Muscle of back (tissue), 13 donors: ENCODE measurements at places on chromosomes 4 and X. TPM values are rescaled to one million over a fixed set of nuclear protein-coding genes. Genes with fewer than 3 reads are reported as not detected.

GRCh38 chr4:56979421-56980072 lies 851 bp downstream of the POLR2B start:
- peak; percentile 36 for DNase-seq

- DNase-seq, result peak; percentile 69
Measured at GRCh38 chr4:137678796-137679195, 146.5 kb upstream of the PCDH18 start.

- no peak for DNase-seq
Measured at GRCh38 chr4:152044331-152045036, 283.7 kb upstream of the GATB start.

GRCh38 chr4:161404346-161405110 lies 759.3 kb downstream of the FSTL5 start:
- no peak for DNase-seq

GRCh38 chrX:17292111-17292527 lies 82.9 kb upstream of the NHS start:
- DNase-seq, result peak; percentile 44

DNA sequence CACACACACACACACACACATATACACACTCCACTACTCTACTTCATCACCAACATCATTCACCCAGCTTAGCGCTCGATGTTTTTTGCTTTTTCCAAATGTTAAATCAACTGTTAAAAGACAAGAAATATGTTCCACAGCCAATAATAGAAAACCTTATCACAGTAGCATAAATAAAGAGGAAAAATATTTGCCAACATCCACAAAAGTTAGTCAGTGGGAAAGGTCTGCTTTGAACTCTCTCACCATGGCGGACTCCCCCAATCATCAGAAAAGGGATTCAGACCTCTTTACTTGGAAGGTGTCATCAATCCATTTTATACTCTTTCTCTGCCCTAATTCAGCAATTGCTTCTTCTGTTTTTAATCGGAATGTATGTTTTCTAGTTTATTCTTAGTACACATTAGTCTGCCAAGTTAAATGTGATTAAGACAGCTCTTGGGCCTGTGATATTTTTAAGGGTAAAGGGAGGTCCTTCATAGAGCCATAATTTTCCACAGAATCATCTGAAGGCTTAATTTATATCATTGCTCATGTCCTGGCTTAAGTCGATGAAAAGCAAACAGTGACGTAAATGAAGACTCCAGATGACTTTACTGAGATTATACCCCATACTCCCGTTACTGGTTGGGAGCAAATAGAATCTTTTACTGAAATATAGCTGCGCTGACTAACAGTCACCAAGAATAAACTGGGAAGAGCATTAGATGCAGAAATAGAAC lies 29.7 kb upstream of the LGI2 start:
- DNase-seq, result peak; percentile 40

DNA sequence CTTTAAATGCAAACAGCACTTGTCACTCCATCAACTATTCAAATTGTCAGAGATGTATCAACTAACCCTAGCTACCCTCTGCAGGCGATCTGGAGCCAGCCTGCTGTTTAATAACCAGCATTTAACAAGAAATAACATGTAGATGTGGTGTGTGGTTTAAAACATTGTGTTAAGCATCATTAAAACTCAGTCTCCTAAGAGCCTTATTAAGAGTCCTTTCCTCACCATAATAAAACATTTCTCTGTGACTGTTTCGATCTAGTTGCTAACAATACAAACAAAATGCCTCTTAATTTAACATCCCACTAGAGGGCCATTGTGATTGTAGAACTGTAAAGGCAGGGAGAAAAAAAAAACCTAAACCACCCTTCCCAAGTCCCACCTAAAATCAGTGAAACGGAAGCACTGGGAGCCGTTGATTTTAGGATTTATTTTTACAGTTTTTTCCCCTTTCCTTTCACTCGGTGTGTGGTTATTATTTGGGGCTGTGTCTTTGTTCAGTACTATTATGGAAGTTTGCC lies 708.6 kb downstream of the C4orf33 start:
- DNase-seq, result no peak

GRCh38 chr4:107931775-107932321 lies 499 bp downstream of the CYP2U1 start:
- DNase-seq, result no peak

DNA sequence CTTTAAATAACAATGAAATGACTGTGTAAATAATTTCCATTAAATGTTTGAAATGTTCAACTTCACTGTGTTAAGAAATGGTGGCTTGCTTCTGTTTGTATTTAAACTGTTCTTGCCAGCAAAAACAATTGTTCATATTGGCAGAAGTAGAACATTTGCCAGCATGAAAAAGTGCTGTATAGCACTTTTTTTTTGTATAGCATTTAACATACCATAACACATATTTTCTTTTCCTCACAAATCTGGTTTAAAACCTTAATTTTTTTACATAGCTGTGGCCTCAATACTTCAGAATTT lies 94.1 kb downstream of the COX18 start:
- DNase-seq, result no peak

DNA sequence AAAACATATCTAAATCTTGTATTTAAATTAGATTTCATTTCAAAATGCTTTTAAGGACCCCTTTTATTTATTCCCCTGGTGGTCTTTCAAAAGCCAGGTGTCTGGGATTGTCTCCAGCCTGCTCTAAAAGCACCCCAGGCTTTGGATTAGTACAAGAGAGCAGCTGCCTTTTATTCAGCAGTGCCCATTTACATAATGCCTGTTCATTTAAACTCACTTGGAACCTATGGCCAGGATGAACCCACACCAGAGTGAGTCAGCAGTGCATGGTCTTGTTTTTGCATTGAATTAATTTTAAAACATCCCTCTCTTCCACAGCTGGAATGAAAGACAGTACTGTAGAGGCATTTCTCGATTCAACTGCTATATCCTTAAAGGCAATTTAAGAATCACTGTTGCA lies 64.1 kb upstream of the TENM3 start:
- no peak for DNase-seq

DNA sequence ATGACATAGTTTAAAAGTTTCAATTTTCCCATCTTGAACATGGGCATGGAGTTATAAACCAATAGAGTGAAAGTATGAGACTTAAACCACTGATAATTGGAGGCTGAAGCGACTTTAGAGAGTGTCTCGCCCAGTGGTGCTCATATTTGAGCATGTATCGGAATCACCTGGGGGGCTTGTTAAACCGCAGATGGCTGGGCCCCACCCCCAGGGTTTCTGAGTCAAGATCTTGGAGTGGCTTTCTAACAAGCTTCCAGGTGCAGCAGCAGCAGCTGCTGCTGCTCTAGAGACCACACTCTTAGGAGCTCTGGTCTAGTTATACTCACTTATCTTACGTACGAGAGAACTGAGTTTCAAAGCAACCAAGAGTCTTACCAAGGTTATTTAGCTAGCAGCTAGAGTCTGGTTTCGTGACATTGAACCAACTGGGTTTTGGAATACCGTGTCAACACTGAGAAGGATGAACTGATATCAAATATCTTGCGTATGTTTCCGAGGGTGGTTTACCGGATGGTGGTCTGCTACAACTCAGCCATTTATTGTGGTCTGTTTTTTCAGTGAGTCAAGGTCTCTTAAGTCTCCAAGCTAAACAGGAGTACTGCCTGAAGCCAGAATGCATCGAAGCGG lies 5.9 kb downstream of the PHEX start:
- no peak for DNase-seq

- DNase-seq, result no peak
Measured at GRCh38 chrX:70096052-70096451, 33.8 kb downstream of the OTUD6A start.

DNA sequence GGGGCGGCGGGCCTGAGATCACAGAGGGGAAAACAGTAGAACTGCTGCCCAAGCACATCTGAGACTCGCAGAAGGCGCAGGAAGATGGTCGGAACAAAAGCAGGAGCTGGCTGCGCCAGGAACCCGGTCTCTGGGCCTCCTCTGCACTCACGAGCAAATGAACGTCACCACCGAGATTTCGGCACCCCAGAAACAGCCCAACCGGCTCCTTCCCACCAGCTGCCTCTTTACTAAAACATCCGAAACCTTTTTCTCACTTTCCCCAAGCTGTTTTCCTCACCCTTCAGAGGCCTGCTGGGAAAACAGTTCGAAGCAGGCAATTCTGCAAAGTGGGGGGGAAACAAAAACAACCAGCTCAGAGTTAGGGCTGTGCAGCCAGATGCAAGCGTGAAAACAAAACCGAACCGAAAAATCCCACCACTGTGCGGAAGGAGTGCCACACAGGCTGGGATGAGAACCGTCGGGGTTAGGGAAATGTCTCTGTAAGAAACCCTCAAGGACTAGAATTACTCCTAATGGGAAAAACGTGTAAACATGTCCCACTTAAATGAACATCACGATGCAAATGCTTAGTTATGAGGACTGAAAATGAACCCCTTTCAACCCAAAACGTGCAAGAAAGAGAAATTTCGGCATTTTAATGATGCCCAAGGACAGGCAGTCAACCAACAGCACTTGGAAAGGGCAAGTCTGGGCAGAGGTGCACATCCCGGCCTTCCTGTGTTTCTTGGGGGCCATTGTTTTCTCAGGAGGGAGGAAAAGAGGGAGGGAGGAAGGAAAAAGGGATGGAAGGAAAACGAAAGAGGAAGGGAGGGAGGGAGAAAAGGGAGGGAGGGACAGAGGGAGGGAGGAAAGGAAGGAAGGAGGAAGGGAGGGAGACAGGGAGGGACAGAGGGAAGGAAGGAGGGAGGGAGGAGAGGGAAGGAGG lies 15.8 kb downstream of the DHRSX start:
- DNase-seq, result peak; percentile 89

GRCh38 chr4:108152980-108153379 lies 15.8 kb downstream of the LEF1 start:
- DNase-seq, result no peak

GRCh38 chr4:113941836-113942235 lies 37.6 kb downstream of the ARSJ start:
- DNase-seq, result no peak

DNA sequence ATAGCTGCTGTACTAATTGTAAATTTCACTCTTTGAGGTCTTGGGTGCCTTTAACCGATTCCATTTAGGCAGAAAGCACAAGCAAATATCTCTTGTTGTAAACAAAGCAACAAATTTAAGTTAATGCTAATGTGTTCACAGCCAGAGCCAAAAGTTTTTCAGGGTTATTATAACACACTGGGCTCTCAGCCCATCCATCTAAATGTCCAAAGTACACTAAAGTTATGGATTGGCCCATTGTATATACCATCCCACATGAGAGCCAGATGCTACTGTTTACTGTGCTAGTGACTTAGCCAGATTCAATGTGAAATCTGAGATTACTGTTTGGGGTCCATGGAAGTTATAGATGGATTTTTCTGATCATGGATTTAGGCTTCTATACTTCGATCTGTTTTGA lies 186.7 kb downstream of the LARP7 start:
- DNase-seq, result peak; percentile 69

DNA sequence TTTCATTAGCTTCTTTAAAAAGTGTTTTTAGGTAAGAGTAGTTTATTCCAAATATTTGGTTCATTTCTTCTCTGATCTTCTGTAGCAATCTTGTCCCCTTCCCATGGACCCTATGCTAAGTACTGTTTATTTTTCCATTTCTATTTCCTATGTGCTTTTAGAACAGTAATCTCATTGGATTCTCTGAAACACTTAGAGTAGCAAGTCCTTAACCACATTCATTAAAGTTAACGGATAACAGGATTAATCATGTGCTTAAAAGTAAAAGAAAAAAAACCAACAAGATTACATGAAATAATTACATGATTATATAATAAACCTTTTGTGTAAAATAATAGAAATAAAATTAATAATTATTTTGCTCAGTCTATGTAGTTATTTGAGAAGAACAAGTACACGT lies 929.7 kb downstream of the C4orf33 start:
- no peak for DNase-seq

GRCh38 chr4:172546782-172547181 lies 621.8 kb upstream of the GALNT7 start:
- DNase-seq, result no peak

DNA sequence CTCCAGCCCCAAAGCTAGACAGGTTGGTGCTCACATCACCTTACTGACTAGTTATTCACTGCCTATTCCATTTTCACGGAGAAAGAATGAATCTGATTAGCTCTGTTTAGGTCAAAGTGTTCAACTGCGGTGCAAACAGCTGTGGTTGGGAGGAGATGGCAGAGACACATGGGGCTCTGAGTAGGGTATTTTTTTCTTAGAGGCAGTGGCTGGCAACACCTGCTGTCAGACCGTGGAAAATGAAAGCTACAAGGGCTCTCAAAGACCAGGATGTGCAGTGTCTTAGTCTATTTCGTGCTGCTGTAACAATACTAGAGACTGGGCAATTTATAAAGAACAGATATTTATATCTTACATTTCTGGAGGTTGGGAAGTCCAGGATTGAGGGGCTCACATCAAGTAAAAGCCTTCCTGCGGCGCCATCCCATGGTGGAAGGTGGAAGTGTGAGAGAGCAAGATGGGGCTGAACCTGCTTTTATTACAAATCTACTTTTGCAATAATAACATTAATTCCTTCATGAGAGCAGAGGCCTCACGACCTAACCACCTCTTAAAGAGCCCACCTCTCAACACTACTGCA lies 10.6 kb downstream of the NYX start:
- no peak for DNase-seq

GRCh38 chrX:94256396-94256795 lies 582.4 kb downstream of the FAM133A start:
- DNase-seq, result peak; percentile 4

Gene FABP2
- not detected for polyA plus RNA-seq

Gene MAOA
- 2.8 TPM for polyA plus RNA-seq

Gene FAT4
- polyA plus RNA-seq, result 24.5 TPM

Gene NAP1L5
- 9.0 TPM for polyA plus RNA-seq

Gene MMRN1
- 10.9 TPM for polyA plus RNA-seq

Gene SCRG1
- 3.8 TPM for polyA plus RNA-seq

Gene ATP8A1
- polyA plus RNA-seq, result 13.4 TPM

Gene ADH5
- polyA plus RNA-seq, result 108 TPM

Gene DCAF4L1
- 0.14 TPM for polyA plus RNA-seq

Gene ARX
- 5.7 TPM for polyA plus RNA-seq

Gene PSAPL1
- polyA plus RNA-seq, result not detected

Gene NPY2R
- polyA plus RNA-seq, result not detected

Gene NWD2
- 0.05 TPM for polyA plus RNA-seq

Gene ENPEP
- polyA plus RNA-seq, result 18.6 TPM

Gene SYN1
- polyA plus RNA-seq, result 9.4 TPM

Gene SERPINA7
- not detected for polyA plus RNA-seq

Gene IL2
- polyA plus RNA-seq, result not detected

Gene PPEF2
- polyA plus RNA-seq, result not detected

Gene GAGE13
- polyA plus RNA-seq, result not detected
